ENCODE measurements at places on chromosomes 7 and 10. TPM values are rescaled to one million over a fixed set of nuclear protein-coding genes. Genes with fewer than 3 reads are reported as not detected.

The ST8SIA6 gene
- 0.54 TPM for polyA plus RNA-seq

- DNase-seq = no peak
- peaks cover 2% of the 10 kb centered on the region for H3K4me1 ChIP-seq
- no peaks in the 10 kb centered on the region for H3K27me3 ChIP-seq
These were observed 93.9 kb downstream of the ATXN7L1 start for GRCh38 chr7:105782391-105783042.

DNA sequence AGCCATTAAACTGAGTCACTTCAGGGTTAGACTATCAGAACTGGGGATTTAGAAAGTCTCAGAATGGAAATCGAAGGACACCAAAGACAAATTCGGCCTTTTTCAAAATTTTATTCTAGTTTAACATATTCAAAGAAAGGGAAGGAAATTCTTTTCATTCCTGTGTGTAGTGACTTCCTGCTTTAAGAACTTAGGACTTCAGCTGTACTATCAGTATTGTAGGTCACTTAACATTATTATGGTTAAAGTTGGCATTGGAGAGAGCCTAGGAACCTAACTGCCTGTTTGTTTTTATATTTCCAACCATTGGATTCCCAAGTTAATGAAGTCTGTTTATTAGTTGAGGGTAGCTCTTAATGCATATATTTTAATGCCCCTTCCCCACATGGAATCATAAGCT is 63.7 kb downstream of the PTEN start:
- H3K27ac ChIP-seq = no peak overlapping the region
- no peak overlapping the region for H3K4me3 ChIP-seq
- H3K27me3 ChIP-seq = no peaks in the 10 kb centered on the region
- H3K36me3 ChIP-seq = no peaks in the 10 kb centered on the region
- H3K4me1 ChIP-seq = peaks cover 3% of the 10 kb centered on the region

DNA sequence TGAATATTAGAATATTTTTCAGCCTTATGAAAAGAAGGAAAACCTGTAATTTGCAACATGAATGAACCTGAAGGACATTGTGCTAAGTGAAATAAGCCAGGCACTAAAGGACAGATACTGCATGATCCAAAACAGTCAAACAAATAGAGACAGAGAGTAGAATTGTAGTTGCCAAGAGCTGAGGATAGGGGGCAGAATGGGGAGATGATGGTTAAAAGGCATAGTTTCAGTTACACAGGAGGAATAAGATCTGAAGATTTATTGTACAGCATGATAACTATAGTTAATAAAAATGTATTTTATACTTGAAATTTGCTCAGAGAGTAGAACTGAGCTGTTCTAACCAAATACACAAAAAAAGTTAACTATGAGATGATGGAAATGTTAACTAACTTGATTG is 149.0 kb upstream of the TMEM106B start:
- no peak overlapping the region for H3K27ac ChIP-seq
- H3K27me3 ChIP-seq = no peaks in the 10 kb centered on the region
- no peak for DNase-seq
- no peaks in the 10 kb centered on the region for H3K36me3 ChIP-seq
- H3K4me1 ChIP-seq = no peaks in the 10 kb centered on the region
- H3K4me3 ChIP-seq = no peak overlapping the region

The CYP2C19 gene
- 106 TPM for polyA plus RNA-seq

- H3K4me3 ChIP-seq = peak overlapping the region; percentile 57
- H3K36me3 ChIP-seq = no peaks in the 10 kb centered on the region
- peak overlapping the region; percentile 96 for H3K27ac ChIP-seq
- no peaks in the 10 kb centered on the region for H3K27me3 ChIP-seq
These were observed 31.6 kb downstream of the PPIF start for GRCh38 chr10:79378647-79379511.

The IGFBP3 gene
- polyA plus RNA-seq = 244 TPM

Data from liver (tissue), 10 donors.